Stimulated activated CD4-positive, alpha-beta T cell treated with anti-CD3 and anti-CD28 coated beads, Interleukin-15, amount 100 ng/mL, for 48 hours (primary cell): ENCODE measurements at places on chromosomes 6 and 20.

- DNase-seq, result no peak
Observed at GRCh38 chr20:52612046-52612632, 360.0 kb upstream of the TSHZ2 start.

- no peak for DNase-seq
Observed at GRCh38 chr6:98957450-98957849, 9.7 kb upstream of the FBXL4 start.

DNA sequence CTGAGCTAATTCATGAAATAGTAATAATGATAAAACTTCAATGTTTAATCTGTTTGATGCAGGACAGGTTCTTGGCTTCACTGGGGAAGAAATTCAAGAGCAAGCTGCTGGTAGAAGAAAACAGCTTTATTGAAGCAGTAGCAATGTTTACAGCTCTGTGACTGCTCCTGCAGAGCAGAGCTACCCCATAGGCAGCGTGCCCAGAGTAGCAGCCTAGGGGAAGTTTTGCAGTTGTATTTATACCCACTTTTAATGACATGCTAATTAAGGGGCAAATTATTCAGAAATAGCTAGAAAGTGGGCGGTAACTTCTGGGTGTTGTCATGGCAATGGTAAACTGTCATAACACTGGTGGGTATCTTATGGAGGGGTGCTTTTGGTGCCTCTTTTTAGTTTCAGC lies 518.0 kb downstream of the RFPL4B start:
- DNase-seq, result no peak

DNA sequence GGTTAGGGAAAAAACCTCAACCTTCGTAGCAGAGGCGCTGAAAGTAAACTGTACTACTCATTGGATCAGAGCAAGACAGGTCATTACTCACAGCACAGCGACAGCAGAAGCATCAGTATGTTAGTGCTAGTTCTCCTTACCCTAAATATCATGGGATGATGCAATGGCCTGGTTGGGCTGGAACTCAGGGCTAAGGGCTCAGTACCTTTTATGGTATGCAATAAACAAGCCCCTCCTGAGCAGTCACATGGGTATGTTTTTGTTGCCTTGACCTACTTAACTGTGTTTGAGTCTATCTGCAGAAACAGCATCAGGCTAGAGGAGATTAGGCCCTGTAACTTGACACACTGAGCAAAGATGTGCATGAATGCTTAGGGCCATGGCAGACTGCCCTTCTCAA lies 369.4 kb upstream of the IMPG1 start:
- no peak for DNase-seq

DNA sequence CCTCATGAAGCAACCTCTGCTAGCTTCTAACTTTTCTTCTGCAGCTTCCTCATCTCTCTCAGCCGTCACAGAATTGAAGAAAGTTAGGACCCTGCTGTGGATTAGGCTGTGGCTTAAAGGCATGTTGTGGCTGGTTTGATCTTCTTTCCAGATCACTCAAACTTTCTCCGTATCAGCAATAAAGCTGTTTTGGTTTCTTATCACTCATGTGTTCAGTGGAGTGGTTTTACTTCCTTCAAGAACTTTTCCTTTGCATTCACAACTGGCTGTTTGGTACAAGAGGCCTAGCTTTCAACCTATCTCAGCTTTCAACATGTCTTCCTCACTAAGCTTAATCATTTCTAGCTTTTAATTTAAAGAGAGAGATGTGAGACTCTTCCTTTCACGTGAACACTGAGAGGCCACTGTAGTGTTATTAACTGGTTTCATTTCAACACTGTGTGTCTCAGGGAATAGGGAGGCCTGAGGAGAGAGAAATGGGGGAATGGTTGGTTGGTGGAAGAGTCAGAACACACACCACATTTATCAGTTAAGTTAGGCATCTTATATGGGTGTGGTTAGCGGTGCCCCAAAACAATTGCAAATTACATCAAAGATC lies 17.2 kb downstream of the ZSCAN23 start:
- no peak for DNase-seq

DNA sequence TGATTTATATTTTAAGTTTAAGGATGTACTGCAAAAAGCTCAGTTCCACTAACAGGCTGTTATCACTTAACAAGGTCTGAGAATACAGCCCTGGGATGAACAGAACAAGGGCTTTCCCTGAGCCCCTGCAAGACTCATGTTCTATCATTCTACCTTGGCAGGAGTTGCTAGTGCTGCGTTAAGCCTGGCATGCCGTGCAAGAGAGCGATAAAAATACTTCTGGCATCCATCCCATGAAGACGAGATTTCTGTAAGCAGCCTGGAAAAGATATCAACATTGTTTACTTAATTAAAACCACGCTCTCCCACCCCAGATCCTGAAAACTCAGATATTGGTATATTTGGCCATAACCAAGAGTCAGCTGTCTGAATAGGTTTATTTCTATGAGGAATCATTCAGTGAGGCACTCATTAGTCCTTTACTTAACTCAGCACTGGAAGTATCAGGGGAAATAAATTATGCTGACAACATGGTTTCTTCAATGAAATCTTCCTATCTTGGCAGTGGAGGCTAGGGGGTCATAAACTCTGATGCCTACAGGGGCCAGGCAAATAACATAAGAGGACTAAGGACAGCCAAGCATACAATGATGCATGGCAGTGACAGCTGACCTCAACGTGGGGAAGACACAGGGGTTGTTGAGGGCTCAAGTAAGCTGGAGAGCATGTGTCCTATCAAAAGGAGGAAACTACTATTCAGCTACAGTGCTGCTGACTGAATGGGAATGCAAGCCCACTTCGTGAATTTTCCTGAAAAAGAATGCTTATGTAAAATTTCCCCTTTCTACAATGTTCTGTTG lies 37.6 kb upstream of the LYRM2 start:
- no peak for DNase-seq

DNA sequence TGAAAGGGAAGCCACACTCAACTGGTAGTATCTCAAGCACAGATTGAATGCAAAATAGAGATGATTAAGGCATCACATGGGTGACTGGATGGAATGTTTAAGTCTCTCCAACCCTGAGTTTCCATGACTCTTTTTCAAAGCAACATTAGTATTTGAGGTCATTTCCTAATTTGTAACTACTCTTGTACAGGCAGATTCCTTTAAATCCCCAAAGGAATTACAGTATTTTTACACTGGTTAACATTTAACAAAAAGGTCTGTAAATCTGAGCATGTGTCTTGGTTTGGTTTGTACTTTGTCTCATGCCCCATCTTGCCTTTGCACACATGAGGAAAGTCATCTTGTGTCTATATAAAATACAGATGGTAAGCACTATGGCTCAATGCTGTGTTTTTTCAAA lies 15.1 kb downstream of the RMND1 start:
- DNase-seq, result no peak

- DNase-seq, result no peak
Observed at GRCh38 chr6:24603241-24603640, 42.8 kb downstream of the KIAA0319 start.

- DNase-seq, result no peak
Observed at GRCh38 chr6:107264357-107264840, 149.1 kb upstream of the BEND3 start.

GRCh38 chr20:48416002-48416401 lies 411.8 kb downstream of the PREX1 start:
- DNase-seq, result no peak

DNA sequence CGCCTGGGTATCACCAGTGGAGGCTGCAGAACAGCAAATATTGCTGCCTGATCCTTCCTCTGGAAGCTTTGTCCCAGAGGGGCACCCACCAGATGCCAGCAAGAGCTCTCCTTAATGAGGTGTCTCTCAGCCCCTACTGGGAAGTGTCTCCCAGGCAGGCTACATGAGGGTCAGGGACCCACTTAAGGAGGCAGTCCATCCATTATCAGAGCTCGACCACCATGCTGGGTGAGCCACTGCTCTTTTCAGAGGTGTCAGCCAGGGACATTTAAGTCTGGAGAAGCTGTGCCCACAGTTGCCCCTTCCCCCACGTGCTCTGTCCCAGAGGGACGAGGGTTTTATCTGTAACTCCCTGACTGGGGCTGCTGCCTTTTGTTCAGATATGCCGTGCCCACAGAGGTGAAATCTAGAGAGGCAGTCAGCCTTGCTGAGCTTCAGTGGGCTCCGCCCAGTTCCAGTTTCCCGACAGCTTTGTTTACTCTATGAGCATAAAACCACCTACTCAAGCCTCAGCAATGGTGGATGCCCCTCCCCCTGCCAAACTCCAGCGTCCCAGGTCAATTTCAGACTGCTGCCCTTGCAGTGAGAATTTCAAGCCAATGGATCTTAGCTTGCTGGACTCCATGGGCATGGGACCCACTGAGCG lies 25.9 kb upstream of the AIG1 start:
- no peak for DNase-seq

DNA sequence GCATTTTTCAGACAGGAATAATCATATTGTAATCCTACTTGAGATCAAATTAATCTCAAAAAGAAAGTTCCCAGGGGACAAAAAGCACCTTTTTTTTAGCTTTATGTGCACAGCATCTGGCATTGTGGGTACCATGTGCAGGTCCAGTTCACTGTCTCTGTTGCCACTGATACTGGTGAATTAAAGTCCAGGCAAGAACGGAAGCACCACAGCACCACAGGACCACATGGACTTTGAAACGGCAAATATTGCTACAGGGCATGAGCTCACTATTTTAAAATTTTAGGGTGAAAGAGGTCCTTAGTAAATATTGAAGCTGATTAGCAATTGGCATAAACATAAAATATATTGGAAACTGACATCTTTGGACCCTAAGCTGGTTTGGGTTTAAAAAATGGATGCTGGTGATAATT lies 709.0 kb downstream of the EPM2A start:
- no peak for DNase-seq

DNA sequence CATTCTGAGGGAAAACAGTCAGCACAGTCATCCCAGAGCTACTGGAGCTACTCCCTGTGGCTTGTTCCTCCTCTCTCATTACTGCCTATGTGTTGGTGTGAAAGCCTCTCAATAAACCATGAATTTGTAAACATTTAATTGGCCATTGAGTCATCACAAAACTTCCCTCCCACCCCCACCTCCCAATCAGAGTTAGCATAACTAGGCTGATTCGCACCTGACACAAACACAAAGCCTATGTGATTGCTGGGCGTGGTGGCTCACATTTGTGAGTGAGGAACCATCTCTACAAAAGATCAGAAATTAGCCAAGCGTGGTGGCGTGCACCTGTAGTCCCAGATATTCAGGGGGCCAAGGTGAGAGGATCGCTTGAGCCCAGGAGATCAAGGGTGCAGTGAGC lies 17.1 kb upstream of the SNTA1 start:
- no peak for DNase-seq

- DNase-seq, result no peak
Observed at GRCh38 chr6:21064756-21065340, 528.7 kb upstream of the SOX4 start.

- no peak for DNase-seq
Observed at GRCh38 chr20:497979-498378, 35.6 kb upstream of the TBC1D20 start.

GRCh38 chr20:20450521-20450920 lies 82.6 kb downstream of the INSM1 start:
- no peak for DNase-seq

GRCh38 chr6:30113841-30114240 lies 951 bp upstream of the TRIM31 start:
- DNase-seq, result no peak

DNA sequence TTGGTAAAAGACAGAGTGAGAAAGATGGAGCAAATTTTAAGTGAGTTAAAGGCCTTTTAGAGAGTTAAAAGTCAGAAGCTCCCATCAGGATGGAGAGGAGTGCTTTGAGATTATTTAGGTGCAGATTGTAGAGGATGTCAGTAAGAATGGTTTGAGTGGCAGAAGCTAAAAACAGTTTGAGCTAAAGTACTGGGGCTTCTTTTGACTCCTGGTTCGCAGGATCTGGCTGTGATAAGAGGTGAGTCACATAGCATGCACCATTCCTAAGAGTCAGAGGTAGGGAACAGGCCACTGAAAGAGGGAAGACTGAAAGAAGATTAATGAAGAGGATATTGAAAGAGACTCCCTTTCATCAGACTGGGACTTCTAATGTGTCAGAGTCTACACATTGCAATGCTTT lies 1047.9 kb upstream of the MAP3K7 start:
- DNase-seq, result no peak

- DNase-seq, result no peak
Observed at GRCh38 chr6:110414669-110415068, 706 bp downstream of the DDO start.

GRCh38 chr6:39471954-39472659 lies 149.6 kb upstream of the KCNK16 start:
- DNase-seq, result no peak

DNA sequence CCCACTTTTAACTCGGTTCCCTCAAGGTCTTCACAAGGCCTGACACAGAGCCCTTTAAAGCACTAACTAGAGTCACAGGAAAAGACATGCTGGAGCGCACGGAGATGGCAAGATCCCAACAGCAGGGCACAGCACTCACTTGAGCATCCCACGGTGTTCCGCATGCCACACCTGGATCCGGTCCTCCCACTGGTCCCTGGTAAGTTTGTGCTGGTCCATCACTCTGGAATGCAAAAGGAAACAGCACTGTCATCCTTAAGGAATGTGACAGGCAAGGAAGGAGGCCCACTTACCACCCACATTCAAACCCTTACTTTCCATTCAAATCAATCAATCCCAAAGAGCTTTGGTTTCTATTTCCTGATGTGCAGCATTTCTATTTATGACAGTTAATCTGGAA lies 34.7 kb downstream of the EZR start:
- no peak for DNase-seq

GRCh38 chr20:48171626-48172356 lies 386.5 kb upstream of the SULF2 start:
- DNase-seq, result no peak

- peak; percentile 80 for DNase-seq
Observed at GRCh38 chr20:38873050-38873581, 53.1 kb upstream of the FAM83D start.

- DNase-seq, result no peak
Observed at GRCh38 chr20:25418776-25419175, 11.3 kb downstream of the GINS1 start.

- DNase-seq, result no peak
Observed at GRCh38 chr6:129492260-129492659, 217.7 kb downstream of the ARHGAP18 start.

- no peak for DNase-seq
Observed at GRCh38 chr6:139369568-139370282, 4.7 kb downstream of the CITED2 start.

- no peak for DNase-seq
Observed at GRCh38 chr6:71250099-71250602, 38.5 kb upstream of the OGFRL1 start.
